ENCODE measurements at places on chromosomes 4 and X.

DNA sequence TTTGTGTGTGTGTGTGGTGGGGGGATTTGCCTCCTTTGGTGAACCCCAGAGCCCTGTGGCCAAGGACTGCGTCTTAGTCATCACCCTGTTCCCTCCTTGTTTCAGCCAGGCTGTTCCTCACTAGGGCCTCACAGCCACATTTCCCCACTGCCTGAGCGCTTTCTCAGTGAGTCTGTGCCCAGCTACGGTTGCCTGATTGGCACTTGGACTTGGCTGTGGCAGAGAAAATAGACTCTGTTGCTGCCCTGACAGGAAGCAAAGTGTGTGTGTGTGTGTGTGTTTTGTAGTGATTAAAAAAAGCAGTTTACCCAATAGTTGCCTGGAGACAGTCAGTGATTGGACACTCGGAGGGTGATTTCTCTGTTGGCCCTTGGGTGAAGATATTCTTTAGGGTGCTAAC is 113.0 kb downstream of the UCHL1 start:
- DNase-seq: no peak

DNA sequence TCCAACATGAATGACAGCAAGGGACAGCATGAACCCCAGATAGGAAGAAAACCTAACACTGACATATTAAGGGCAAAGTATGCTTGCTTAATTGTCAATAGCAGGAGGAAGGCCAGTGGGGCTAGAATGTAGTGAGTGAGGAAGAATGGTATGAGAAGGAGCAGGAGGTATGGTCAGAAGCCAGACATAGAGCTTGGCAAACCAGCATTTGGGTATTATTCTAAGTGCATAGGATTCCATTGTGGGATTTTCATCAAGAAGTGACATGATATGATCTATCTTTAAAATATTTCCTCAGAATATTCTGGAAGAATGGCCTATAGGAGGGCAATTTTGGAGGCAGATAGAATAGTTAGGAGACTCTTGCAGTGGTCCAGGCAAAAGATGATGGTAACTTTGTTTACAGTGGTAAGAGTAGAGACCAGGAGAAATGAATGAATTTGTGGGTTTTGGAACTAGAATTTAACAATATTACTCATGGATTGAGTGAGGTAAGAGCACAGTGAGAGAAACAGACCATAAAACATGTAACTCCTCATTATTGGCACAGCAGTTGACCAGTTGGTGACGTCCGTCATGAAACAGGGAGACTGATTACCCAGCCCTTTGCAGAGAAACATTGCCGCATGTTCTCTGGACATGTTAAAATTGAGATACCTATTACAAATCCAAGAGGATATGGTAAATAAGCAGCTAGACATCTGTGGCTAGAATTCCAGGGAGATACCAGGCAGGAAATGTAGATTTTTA is 246.5 kb upstream of the HS3ST1 start:
- no peak for DNase-seq

DNA sequence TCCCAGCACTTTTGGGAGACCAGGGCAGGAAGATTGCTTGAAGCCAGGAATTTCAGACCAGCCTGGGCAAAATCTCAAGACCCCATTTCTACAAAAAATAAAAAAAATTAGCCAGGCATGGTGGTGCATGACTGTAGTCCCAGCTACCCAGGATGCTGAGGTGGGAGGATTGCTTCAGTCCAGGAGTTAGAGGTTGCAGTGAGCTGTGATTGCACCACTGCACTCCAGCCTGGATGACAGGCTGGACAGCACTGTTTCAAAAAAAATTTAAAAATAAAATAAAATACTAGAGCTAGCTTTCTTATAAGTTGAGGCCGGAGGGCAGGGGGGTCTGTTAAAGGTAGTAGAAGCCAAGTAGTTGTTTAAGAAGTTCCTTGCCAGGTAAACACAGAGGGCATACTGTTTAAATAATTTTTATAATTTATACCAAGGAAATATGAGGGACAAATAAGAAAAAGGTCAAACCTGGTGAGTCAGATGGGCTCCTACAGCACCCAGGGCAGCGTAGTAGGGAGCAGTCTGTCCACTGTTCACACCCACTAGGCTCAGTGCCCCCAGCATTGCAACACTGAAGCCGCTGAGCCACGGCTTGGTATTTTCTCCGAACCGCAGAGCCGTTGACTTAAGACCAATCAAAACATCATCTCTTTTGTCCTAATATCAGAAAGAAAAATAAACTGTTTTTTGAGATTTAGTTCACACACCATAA is 17.3 kb downstream of the COQ2 start:
- DNase-seq: peak; percentile 66

DNA sequence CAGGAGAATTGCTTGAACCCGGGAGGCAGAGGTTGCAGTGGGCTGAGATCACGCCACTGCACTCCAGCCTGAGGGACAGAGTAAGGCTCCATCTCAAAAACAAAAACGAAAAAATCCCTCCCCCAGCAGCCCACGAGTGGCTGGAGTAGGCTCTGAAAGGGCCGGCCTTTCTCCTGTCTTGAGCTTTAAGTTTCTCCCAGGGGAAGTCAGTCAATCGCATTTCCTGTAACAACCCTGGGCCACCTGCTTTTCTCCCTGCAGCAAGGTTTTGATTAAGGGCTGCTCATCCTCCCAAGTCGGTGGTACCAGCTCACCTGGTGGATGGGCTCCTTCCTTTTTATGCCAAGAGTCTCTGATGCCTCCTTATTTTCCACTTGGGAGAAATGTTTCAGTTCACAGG is 2.0 kb upstream of the NYX start:
- no peak for DNase-seq

DNA sequence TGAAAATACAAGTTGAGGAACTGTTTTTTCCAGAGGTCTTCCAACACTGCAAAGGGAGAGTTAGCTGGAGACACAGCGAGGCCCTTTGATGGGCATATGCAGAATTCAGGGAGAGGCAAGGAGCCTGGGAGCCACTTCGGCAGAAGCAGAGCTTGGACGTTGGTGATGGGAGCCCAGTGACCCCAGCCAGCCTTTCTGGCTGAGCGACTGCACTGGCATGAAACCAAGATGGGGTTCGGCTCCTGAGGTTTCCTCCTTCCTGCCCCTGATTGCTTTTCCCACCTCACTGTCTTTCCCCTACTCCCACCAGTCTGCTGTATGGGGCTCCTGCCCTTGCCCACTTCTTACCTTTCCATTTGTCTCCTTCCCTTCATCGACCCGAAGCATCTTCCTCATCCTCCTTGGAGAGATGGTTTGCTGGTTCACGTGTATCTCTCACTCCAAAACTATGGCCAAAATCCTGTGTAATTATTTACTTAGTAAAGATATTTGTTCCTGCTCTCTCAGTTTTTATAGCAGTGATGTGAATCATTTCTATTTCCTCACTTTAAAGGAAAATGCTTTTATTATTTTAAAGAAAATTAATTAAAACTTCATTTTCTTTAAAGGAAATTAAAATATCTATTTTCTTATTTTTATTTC is 100.5 kb downstream of the NFKB1 start:
- no peak for DNase-seq

- DNase-seq: no peak
Observed at GRCh38 chrX:81195259-81195658, 6.5 kb downstream of the HMGN5 start.

- DNase-seq: no peak
Observed at GRCh38 chr4:158236304-158237030, 26.2 kb downstream of the TMEM144 start.

GRCh38 chrX:43618366-43619205 is 37.5 kb upstream of the MAOA start:
- no peak for DNase-seq

DNA sequence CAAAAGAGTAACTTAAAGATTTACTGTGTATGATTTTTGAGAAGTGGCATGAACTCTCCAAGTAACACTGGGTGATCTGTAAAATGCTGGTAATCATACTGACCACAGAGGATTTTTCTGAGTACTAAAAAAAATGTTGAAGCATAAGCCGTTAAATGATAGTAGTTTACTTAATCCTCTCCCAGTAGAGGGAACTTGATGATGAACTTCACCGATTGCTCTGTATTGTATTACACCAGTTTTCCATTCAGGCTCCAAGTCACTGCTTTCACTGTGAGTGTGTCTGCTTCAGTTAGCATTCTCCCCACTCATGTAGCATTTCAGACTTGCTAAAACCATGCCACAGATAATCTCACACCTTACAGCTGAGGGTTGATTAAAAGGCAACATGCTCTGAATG is 294.1 kb downstream of the GBA3 start:
- no peak for DNase-seq

DNA sequence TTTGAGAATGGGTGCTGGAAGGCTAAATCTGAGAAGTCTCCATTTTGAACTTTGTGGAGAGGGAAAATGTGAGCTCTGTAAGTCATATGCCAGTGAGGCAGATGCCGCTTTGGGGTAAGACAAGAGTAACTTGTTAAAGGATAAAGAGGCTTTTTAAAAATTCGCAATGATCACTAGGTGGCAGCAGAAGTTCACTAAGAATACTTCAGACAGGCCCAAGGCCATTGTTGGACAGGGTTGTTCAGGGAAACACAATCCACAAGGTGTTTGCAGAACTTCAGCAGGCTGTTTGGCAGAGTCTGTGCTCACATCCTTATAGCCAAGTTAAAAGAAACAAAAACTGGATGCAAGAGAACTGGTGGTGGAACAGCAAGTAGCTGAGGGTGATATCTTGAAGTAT is 13.7 kb upstream of the PIGA start:
- DNase-seq: peak; percentile 47

DNA sequence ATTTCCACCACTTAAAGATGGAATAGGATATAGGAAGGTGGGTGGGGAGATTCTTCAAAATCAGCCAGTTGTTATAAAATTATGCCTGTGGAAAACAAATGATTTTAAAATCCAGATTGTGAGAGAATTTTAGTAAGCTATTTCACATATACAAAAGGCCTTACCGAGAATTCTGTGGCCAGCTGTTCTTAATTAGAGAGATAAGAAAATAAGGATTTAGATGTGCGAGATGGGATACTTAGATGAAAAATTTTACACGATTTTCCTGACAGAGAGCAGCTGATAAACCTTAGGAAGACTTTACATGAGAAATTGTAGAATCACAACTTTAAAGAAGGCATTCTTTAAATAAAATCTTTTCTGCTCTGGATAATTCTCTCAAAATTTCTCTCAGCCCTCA is 94.5 kb upstream of the IQCM start:
- DNase-seq: no peak

DNA sequence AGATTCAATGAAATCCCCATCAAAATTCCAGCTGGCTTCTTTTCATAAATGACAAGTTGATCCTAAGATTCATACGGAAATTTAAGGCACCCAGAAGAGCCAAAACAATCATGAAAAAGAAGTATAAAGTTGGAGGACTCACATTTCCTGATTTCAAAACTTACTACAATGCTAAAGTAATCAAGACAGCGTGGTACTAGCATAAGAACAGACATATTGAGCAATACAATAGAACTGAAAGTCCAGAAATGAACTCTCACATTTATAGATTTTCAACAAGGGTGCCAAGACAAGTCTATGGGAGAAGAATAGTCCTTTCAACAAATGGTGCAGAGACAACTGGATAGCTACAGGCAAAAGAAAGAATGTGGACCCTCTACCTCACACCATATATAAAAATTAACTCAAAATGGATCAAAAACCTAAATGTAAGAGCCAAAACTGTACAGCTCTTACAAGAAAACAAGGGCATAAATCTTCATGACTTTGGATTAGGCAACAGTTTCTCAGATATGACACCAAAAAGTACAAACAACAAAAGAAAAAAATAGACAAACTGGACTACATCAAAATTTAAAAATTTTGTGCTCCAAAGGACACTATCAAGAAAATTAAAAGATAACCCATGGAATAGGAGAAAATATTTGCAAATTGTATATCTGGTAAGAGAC is 28.5 kb downstream of the SASH3 start:
- DNase-seq: no peak

- DNase-seq: no peak
Observed at GRCh38 chrX:72094894-72095293, 36.8 kb downstream of the RTL5 start.

GRCh38 chr4:140243278-140243753 is 89.3 kb upstream of the MAML3 start:
- DNase-seq: no peak
